ENCODE measurements at places on chromosomes 1 and 21.

DNA sequence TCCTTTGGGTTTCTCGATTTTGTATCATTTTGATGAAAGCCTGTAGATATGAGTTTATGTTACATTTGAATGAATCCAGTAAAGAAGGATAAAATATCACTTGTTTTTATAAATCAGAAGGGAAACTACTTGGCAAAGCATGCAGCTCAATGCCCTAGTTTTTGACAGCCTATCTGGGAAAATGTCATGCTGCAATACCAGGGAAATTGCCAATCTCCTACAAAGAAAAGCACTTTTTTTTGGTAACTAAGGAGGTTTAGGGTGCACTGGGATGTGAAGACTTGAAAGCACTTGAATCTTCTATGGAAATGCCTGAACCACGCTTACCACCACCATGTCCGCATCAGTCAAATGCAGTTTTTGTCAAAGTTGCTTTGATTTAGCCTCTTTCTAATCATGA lies 446.9 kb upstream of the LRRC7 start:
- DNase-seq, result no peak

GRCh38 chr1:236389253-236389652 lies 4.8 kb upstream of the EDARADD start:
- no peak for DNase-seq

- DNase-seq, result no peak
Observed at GRCh38 chr21:34690041-34690792, 21.4 kb downstream of the CLIC6 start.

GRCh38 chr1:47522935-47523834 lies 85.3 kb downstream of the FOXD2 start:
- DNase-seq, result no peak

GRCh38 chr1:233034836-233035235 lies 84.4 kb downstream of the NTPCR start:
- DNase-seq, result no peak

DNA sequence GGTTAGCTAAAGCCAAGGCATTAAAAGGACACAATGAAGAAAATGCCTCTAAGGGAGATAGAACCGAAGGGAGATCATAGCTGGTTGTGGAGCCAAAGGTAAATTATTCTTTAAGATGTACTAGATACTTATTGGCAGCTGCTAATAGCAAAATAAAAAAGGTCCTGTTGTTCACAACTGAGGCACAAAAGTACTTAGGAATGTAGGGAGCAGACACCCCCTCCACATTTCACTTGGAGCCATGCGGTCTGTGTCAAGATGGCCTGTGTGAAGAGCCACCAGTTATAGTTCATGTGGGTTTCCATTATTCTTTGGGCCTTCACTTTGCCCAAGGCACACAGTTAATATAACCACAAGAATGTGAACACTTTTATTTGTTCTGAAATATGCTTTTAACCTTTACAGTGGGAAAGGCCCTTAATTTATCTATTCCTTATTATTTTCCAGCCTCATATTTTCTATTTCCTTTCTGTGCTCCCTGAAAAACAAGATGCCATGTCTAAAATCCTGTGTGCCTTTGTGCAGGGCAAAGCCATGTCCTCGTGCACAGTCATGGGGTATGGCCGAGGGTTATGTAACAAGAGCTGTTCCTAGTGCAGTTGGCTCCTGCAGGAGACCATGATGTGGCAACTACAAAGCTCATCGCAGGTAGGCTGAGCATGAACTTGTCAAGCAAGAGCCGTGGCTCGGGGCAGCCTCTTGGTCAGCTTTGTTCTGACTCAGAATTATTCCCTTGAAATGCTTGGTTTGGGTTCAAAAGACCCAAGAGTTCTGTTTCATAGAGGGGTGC lies 16.2 kb upstream of the WDR26 start:
- DNase-seq, result no peak

Data from left renal pelvis (tissue), 4 donors.